Femur (tissue), 1 donor: ENCODE measurements at places on chromosomes 4 and X.

DNA sequence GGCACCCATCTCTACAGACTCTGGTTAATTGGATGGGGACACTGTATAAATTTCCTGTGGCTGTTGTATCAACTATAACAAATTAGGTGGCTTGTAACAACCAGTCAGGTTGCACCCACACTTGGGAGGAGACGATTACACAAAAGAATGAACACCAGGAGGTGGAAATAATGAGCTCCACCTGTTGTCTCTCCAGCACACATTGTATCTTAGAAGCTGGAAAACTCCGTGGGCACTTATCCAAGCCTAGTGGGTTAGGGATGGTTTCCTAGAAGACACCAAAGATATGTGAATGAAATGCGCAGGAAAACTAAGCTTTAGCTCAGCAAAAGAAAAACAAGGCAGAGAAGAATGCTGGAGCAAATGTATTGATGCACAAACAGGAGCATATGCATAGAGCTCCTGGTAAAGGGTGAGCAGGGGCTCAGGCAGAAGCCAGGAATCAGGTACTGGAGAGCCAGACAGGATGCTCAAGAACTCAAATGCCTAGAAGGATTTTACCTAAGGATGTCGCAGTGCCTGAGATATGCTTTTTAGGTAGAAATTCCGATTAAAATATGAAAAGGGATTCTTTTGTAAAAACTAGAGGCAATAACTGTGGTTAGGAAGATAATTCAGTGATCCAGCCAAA is 111.7 kb downstream of the GALNTL6 start:
- DNase-seq, result no peak

DNA sequence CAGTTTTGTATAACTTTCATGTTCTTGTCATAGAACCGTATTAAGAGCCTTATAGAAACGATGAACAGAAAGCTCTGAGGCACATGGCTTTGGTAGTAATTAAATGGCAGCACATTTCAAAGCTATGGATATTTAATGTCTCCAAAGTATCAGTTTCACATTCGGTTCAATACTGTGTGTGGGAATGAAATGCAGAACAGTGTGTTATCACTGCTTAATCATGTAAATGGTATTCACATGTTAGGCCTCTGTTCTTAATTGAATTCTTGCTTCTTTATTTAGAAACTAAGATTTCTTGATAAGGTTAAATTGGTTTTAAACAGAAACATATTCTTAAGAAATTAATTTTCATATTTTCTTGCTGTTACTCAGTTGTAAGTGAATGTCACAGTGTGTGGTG is 701.0 kb upstream of the PITX2 start:
- no peak for DNase-seq

DNA sequence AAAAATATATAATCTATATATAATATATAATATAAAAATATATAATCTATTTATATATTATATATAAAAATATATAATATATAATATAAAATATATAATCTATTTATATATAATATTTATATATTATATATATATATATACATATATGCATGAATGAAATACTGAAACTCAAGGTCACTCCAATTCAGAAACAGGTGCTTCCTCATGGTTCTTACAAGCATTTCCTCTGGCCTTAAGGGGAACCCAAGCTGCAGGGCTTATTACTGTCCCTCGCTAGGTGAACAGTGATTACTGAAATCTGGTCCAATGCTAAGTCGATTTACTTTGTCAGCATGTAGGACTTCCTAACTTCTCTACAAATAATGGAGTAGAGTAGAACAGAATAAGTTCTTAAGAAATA is 174.3 kb downstream of the GPM6A start:
- DNase-seq, result no peak

GRCh38 chr4:185099024-185099682 is 43.9 kb upstream of the SLC25A4 start:
- no peak for DNase-seq

- DNase-seq, result no peak
Observed at GRCh38 chrX:46575586-46575985, 2.0 kb downstream of the CHST7 start.

DNA sequence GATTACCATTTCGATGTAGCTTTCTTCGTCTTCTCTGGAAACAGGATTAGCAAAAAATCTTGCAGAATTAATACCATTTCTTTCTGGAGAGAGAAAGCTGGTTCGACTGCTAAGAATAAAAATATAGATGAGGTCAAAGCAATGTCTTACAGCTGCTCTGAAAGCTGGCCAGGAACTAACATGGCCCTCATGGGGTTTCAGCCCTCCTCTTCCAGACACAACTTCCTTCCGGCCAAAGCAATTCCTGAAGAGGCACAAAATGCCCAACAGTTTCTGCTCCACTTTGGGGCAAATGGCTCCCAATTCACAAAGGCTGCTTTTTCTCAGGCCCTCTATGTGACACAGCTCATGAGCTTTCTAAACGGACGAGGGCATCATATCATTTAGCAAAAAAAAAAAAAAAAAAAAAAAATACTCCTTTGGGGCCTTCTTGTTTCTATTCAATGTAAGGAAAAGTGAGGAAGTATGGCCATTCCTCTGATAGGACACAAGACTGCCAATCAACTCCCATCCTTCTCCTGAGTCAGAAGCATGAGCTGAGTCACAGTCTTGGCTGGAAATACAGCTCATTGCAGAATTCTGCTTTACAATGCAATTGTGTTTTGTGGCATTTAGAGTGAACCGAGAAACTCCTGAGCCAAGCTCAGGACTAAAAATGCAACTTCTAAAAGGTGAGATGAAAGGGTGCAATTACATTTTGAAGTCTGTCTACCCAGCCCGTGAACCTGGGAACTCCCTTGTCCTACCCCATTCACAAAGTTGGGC is 42.7 kb upstream of the CTAG2 start:
- DNase-seq, result peak; percentile 70

- DNase-seq, result no peak
Observed at GRCh38 chrX:74449322-74449936, 28.1 kb downstream of the SLC16A2 start.

DNA sequence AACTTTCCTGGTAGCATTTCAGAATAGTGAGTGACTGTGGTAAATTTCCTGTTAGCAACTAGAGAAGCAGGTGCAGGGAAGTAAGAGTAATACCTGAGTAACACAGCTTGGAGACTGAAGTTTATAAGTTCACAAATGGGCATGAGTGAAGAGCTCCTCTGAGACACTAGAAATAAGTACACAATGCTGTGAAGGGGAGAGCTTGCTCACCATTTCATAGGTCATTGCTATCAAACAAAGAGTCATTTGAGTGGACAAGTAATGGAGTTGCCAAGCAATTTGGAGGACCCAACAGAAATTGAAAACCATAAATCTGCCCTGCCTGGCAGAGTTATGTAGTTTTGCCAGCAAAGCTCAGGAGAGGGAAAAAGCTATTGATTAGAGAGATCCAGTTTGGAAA is 523.6 kb downstream of the TRAM1L1 start:
- DNase-seq, result no peak

- DNase-seq, result no peak
Observed at GRCh38 chr4:147639388-147639787, 22.2 kb downstream of the TMEM184C start.

GRCh38 chrX:151970661-151971060 is 3.8 kb downstream of the GABRE start:
- DNase-seq, result peak; percentile 65

- no peak for DNase-seq
Observed at GRCh38 chr4:1767770-1768366, 25.2 kb upstream of the FGFR3 start.

DNA sequence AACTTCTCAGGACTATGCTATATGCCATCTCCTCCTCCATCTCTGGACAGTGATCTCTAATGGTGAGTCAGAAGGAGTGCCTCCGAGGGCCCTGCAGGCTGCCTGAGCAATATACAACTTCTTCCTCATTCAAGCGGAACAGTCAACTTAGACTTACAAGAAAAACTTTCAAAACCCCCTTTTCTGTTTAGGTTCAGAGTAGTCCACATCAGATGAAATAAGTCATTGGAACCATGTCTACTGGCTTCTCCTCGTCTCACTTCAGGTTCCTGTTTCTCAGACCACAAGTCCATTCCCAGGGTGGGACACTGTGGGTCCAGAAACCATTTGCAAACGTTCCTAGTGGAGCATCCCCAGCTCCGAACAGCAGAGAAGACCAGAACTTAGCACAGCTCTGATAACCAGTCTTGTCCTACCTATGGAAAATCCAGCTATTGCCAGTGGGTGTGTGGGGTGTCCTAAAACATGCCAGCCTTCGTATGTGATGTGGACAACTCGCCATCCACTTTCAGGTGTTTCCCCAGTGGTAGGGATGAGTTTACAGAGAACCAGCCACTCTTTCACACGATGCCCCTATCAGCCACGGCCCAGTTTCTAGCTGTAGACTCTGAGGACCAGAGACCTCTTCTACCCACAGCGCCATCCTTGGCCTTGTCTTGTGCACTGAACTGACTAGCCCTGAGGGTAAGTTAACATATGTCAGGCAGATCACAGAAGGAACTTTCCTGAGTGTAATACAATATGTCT is 32.7 kb upstream of the NKRF start:
- no peak for DNase-seq

DNA sequence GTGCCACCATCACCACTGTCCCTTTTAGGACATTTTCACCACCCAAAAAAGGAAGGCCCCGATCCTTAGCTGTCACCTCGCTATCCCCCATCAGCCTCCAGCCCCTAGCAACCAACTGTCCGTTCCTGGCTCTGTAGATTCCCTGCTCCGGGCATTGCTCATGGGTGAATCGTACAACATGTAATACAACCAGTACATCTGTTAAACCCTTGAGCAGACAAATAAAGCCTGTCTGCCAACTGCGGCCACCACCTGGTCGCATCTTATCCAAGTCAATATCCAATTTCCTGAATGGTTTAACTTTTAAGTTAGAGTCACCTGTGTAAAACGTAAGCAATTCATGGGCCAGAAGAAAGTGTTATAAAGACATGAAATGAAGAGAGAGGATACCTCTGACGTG is 251.9 kb downstream of the AFAP1 start:
- DNase-seq, result no peak

- DNase-seq, result no peak
Observed at GRCh38 chrX:117834076-117834475, 282.5 kb downstream of the KLHL13 start.
